H1 (cell line): ENCODE measurements at places on chromosomes 7 and 10. TPM values are rescaled to one million over a fixed set of nuclear protein-coding genes. Genes with fewer than 3 reads are reported as not detected.
A peak's percentile ranks its signal among the peaks of the same experiment; 100 is the strongest.

ELFN1 gene
- 2.0 and 2.1 TPM in 2 replicates for total RNA-seq

GRCh38 chr10:27635290-27635689 lies 110.3 kb downstream of the MKX start:
- no peak for DNase-seq

DNA sequence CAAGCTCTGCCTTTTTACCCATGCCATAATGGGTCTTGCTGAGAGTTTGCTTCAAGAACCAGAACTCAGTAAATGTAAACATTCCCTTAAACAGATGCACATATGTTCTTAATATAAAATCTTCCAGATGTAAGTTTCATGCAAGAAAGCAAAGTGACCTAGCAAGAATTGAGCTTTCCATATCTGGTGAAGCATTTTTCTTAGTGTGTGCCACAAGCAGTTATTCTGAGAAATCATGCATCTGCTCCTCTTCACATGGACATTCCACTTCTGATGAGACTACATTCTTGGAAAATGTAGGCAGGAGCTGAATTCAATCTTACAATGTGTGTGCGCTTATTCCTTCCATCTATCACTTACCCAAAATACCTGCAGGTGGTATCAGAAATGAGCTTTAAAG lies 227.8 kb upstream of the LRRTM3 start:
- DNase-seq: no peak

MEOX2 gene
- total RNA-seq: 0.19 TPM in 1 of 2 replicates, not detected in the other

DNA sequence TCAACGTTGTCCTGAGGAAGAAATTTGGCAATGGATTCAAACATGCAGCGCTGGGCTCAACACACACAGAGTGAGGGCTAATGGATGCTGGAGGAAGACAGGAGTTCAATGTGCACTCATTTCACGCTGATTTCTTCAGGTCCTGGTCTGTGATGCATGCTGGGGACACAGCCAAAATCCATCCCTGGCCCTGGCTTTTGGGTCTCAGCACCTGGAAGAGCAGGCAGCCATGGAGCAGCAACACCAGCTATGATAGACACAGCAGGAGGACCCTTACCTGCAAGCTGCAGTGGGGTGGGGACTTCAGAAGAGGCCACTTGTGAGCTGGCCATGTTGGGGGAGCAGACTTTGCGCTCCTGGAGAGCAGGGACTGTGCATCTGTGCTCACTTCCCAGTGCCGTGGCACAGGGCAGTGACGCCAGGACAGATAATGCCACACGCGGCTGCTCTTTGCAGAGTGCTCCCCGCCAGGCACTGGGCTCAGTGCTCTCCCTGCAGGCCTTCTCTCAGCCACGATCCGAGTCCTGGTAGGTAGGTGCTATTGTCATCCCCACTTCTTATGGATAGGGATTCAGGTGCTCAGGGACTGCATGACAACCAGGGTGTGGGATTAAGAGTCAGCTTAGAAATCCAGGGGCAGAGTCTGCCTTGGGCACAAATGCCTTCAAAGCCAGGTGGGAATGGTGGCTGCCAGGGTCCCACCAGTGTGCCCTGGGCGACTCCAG lies 138.8 kb upstream of the UNC5B start:
- no peak for DNase-seq

DNA sequence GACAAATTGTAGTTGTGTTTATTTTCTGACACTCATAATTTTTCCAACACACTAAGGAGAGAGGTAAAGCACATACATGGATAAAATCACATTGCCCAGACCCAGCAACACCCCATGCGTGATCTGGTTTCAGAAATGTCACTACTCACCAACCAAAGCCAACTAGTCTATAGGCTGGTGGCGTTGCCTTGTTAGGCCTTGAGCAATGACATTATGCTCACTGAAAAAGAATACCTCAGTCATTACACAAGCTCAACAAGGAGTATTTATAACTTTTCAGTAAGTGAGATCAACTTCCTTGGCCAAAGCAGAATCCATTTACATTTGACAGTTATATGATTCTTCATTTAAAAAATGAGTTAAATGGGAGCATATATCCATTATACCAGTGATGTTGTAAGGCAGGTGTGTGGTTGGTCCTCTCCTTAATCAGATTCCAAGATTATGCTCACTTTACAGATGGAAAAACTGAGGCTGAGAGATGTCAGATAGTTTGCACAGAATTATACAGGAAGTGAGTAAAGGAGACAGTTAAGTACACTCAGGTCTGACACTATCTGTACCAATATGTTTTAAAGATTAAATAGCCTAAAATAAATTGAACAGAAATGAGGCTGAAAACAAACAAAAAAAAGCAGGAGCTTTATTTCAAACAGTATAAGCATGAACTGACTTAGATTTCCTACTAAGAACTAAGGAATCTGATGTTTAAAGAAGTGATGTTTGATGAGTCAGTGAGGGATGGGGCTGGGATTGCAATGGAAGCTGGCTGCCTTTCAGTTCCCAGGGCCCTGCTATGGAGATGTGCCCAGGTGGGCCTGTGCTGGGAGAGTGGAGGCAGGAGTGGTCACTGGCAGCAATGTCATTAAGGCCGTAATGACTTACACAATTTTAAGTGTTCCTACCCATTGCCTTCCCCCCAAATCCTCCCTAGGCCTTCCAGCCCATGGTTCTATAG lies 118.3 kb downstream of the RAPGEF5 start:
- no peak for DNase-seq

DNA sequence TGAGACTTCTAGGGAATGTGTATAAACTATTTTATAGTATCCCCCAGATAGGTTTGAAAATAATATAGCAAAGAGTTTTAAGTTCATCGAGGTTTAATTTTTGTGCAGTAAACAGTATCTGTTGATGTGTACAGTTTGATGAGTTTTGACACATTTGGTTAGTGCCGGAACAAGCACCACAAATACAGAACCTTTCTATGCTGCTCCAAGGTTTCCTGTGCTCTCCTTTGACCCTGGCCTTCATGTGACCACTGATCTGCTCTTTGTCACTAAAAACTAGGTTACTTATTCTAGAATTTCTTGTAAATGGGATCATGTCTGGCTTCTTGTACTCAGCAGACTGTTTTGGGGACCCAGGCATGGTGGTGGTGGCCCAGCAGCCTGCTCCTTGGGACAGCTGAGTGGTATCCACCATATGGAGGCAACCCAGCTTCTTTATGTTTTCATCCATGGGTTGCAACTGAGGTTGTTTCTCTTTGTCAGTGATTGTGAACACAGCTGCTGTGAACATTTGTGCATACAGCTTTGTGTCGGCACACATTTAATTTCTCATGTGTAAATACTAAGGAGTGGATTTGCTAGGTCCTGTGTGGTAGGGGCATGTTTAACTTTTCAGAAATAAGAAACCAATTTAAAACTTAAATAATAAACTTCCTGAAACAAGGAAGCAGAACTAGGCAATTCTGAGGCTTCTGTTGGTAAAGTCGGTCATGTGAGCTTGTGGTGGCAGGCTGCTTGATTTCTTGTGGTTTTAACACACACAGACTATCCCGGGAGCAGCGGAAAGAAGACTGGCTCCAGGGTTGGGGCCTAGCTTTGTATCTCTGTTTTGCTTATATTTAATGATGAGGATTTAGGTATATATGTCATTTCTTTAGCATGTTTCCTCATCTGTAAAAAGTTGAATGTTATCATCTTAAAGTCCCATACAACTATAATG lies 219.4 kb downstream of the ABCA13 start:
- no peak for DNase-seq

- no peak for DNase-seq
Observed at GRCh38 chr10:70918851-70919530, 30.6 kb upstream of the PCBD1 start.

FAM237B gene
- total RNA-seq: not detected in 2 replicates

- no peak for DNase-seq
Observed at GRCh38 chr10:130726996-130727725, 584.4 kb downstream of the TCERG1L start.

GRCh38 chr10:19832699-19833098 lies 16.5 kb downstream of the PLXDC2 start:
- DNase-seq: no peak

GRCh38 chr10:48251525-48252353 lies 22.8 kb downstream of the FRMPD2 start:
- DNase-seq: peak; percentile 54

GRCh38 chr7:33750177-33750576 lies 155.2 kb upstream of the BMPER start:
- DNase-seq: no peak
